AG10803 (cell line): ENCODE measurements at places on chromosomes 13 and 19.
A peak's percentile ranks its signal among the peaks of the same experiment; 100 is the strongest.

- DNase-seq, result no peak
Observed at GRCh38 chr13:97366172-97366688, 67.7 kb upstream of the RAP2A start.

- no peak for DNase-seq
Observed at GRCh38 chr19:18788529-18789421, 2.3 kb downstream of the COMP start.

DNA sequence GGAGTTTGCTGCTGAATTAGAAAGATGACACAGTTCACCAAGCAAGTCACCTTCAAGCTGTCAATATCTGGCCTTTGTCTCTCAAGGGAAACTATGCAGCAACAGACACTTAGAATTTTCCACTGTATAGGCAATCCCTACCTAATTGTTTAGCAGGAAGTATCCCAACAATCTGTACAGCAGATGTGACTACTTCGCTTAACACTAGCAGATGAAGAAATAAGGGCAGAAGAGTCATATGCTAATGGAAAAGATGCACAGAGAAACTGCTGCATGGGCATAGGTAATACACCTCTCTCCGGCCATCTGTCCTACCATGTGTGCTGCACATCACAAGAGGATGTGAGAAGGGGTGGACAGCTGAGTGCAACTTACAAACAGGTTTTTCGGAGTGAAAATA lies 851.2 kb downstream of the PCDH9 start:
- peak; percentile 1 for DNase-seq

GRCh38 chr13:106182404-106182803 lies 353.1 kb downstream of the EFNB2 start:
- peak; percentile 92 for DNase-seq

GRCh38 chr19:32971012-32971595 lies 654 bp downstream of the CEP89 start:
- DNase-seq, result peak; percentile 3

DNA sequence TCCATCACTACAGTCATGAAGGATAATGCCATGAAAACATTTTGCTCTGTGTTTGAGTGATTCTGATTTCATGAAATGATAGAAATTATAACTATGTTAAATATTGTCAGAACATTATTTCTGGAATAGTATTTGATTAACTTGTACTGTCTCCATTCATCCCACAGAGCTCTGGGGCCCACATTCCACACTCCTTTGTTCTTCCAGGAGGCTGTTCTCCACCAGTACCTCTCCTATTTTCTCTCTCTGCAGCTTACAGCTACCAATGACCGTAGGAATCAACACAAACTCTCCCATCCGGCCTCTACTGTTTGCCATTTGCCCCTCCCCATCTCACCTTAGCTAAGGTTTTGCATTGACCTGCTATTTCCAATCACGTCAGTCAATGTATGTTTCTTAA lies 240.9 kb downstream of the LMO7 start:
- DNase-seq, result no peak

GRCh38 chr19:54674021-54674617 lies 11.3 kb downstream of the LILRB4 start:
- DNase-seq, result peak; percentile 23

DNA sequence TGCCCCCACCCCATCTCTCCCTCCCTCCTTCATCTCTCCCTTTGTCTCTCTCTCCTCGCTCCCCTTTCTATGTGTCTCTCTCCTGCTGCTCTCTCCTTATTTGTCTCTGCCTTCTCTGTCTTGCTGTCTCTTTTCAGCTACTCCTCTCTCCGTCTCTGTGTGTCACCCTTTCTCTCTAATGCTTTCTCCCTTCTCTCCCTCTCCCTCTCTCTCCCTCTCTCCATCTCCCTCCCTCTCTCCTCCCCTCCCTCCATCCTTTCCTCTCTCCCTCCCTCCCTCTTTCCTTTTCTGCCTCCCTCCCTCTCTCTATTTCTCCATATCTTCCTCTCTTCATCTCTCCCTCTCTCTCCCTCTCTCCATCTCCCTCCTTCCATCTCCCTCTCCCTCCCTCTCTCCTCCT lies 682 bp downstream of the ATP4A start:
- no peak for DNase-seq

DNA sequence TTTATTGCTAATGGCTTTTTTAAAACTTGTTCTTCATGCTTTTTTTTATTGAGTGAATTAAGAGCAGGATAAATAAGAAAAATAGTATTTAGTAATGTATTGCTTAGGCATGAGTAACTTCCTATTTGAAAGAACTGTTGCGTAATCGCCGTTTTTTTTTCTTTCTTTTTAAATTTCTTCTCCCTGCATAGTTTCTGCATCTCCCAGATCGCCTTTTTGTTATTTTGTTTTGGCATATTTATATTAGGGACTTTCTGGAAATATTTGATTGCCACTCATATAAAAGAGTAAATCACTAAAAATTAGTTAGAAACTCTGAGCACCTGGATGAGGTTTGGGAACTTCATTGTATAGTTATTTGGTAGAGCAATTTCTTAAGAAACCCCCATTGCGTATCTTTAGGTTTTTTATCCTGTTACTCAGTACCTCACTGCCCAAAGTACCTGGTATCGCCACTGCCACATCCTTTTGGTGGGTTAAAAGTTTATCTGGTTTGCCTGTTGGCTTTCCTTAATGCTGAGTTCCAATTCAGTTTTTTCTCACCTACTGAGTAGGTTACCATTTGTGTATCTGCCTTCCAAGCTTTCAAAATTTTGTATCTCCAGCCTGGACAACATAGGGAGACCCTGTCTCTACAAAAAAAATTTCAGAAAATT lies 36.2 kb upstream of the LPAR6 start:
- DNase-seq, result peak; percentile 71

GRCh38 chr19:571566-571974 lies 826 bp upstream of the BSG start:
- no peak for DNase-seq

- DNase-seq, result no peak
Observed at GRCh38 chr13:95571941-95572340, 19.4 kb downstream of the CLDN10 start.

GRCh38 chr19:50666346-50667176 lies 17.3 kb downstream of the C19orf81 start:
- DNase-seq, result no peak

DNA sequence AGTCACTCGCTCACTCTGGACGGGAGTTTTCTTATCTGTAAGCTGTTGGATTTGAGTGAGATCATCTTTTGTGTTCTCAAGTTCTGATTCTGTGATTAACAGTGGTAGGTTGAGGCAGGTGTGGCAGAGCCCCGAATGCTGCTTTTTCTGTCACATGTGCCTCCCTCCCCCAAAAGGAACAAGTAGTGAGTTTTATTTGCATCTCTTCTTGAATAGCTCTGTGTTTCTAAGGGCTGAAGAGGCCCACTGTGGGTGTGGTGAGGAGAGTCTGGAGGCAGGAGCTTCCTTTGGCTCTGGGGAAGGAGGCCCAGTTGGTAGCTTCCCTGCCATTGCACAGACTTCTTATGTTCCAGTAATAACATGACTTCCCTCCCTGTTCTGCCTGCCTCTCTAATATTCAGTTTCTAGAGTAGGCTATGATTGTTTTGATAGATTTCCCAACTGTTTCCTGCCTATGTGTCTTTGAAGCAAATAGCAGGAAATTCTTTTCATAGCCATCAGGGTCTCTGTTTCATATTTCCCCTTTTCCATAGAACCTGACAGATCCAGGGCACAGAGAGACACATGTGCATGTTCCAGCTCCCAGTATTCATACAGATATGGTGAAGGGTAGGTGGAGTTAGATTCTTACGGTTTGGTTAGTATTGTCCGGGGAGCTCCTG lies 23.9 kb upstream of the CXCL17 start:
- no peak for DNase-seq

GRCh38 chr13:75440100-75440499 lies 41.9 kb downstream of the TBC1D4 start:
- no peak for DNase-seq
